ENCODE measurements at places on chromosomes 5 and 9.

- no peak overlapping the region for H3K27ac ChIP-seq
- H3K4me1 ChIP-seq = no peaks in the 10 kb centered on the region
- H3K36me3 ChIP-seq = peaks cover 21% of the 10 kb centered on the region
- no peaks in the 10 kb centered on the region for H3K27me3 ChIP-seq
Measured at GRCh38 chr9:131963072-131964030, 116.3 kb downstream of the MED27 start.

DNA sequence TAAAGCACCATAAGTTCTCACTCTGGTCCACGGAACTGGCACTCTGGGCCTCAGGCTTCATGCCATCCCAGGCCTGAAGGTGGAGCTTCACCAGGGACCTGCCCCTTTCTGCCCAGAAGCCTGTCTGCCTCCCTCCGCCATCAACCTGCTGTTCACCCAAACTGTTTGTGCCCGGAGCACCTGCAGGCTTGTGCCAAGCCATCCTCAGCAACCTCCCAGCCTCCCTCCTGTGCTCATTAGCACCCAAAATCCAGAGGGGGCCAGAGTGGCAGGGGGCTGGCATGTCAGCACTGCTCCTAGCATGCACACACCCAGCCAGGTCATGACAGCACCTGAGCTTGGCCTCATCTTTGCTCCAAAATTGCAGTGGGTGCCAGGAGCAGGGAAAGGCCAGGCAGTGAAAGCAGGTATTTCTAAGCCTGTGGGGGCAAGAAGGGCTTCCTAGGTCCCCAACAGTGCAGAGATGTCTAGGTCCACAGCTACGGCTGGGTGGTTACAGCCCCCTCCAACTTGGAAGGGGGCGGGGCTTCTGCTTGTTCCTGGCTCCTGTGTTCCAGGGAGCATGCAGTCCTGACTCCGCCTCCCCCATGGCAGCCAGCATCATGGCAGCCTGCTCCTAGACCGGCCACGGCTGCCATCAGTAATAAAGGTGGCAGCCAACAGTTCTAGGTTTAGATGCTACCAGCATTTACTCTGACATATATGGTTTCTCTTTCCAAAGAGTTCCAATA, 85.1 kb downstream of the GIN1 start:
- H3K4me3 ChIP-seq = no peak overlapping the region
- peaks cover 5% of the 10 kb centered on the region for H3K36me3 ChIP-seq
- no peak for ATAC-seq
- H3K27me3 ChIP-seq = no peaks in the 10 kb centered on the region
- no peaks in the 10 kb centered on the region for H3K4me1 ChIP-seq

DNA sequence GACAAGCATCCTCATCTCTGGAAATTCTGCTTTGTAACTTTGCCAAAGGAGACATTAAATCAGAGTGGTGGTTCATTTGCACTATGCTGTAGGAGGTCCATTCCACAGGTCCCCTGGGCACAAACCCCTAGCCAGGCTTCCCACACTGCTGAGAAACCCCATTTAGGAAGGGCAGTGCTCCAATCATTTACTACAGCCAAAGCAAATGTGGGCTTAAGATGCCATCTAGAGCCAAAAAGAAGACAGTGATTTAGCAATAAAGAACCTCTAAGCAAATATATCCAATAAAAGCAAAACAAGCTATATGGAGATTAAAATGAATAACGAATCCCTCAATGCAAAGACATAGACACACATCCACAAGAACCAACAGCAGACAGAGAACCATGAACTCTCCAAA, 129.0 kb upstream of the ALDH1B1 start:
- H3K4me3 ChIP-seq = no peak overlapping the region
- peaks cover 31% of the 10 kb centered on the region for H3K27me3 ChIP-seq
- ATAC-seq = no peak
- no peaks in the 10 kb centered on the region for H3K4me1 ChIP-seq
- H3K27ac ChIP-seq = no peak overlapping the region

GRCh38 chr9:93048566-93049448, 9.7 kb upstream of the SUSD3 start:
- ATAC-seq = no peak
- no peak overlapping the region for H3K4me3 ChIP-seq
- H3K27ac ChIP-seq = peak overlapping the region; percentile 31
- H3K27me3 ChIP-seq = no peaks in the 10 kb centered on the region

GRCh38 chr9:69176471-69177171, 2.5 kb downstream of the TJP2 start:
- peaks cover under 1% of the 10 kb centered on the region for H3K36me3 ChIP-seq
- H3K4me3 ChIP-seq = peak overlapping the region; percentile 91
- H3K27ac ChIP-seq = peak overlapping the region; percentile 95
- no peak for ATAC-seq
- peaks cover 14% of the 10 kb centered on the region for H3K27me3 ChIP-seq
- H3K4me1 ChIP-seq = peaks cover 30% of the 10 kb centered on the region

DNA sequence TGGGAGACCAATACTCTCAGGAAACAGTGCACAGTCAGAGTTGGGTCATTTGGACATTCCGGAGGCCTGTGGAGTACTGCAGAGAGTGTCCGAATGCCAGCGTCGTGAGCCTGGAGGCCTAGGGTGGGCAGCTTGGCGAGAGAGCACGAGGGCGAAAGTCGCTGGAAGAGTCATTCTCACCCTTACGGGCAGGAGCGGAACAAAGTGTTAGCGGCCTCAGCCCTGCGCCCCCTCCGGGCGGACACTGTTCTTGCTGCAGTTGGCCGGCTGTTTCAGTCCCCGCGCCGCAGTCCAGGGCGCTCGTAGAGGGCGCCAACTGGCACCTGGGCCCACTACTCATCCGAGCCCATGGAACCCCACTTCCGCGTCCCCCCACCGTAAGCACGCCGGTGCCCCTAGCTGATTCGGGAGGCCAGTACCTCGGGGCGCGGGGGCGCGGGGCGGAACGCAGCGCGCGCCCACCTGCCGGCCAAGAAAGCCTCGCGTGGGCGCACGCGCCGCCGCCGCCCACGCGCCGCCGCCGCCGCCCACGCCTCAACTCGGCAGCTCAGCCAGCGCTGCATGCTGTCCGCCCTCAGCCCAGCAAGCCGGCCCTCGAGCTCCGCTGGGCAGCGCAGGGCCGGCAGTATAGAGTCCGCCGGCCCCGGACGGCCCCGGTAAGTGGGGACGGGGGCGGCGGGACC, 99.7 kb upstream of the CCL21 start:
- H3K4me1 ChIP-seq = peaks cover 5% of the 10 kb centered on the region
- H3K27ac ChIP-seq = no peak overlapping the region
- no peaks in the 10 kb centered on the region for H3K36me3 ChIP-seq
- H3K27me3 ChIP-seq = peaks cover 60% of the 10 kb centered on the region
- no peak for ATAC-seq
- H3K4me3 ChIP-seq = no peak overlapping the region

DNA sequence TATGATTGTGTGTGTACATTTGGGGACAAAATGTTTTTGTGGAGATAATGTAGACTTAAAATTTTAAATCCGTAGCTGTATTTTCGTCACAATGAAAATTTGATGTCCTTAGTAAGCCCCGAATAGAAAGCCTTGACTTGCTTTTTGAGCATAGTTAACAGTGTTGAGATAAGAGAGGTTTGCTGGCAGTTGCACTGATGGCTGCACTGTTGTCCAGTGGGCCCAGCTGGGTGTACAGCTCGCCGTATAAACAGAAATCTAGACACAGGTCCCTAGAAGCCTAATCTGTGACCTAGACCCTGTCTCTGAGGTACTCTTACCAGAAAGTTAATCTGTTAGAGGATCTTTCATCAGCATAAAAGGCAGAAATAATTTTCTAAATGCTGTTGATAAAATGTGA, 271.3 kb upstream of the DMRT1 start:
- no peak overlapping the region for H3K27ac ChIP-seq
- peaks cover 41% of the 10 kb centered on the region for H3K4me1 ChIP-seq
- ATAC-seq = no peak
- H3K4me3 ChIP-seq = no peak overlapping the region

DNA sequence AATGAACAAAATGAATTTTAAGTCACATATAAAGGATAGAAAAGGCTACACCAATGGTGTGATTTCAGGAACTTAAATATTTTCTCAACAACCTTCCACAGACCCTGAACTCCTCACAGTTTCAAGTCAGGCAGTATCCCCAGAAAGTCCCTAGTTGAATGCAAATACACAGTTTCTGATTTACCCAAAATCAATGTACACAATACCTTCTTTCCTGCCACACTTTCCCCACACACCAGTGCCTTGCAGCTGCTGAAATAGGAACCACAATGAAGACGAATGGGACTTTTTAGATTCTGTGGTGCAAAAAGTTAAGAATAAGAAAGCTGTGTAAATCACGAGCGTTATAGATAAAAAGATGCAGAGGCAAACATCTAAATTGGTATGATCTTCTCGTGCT, 552.4 kb upstream of the MEF2C start:
- peak; percentile 63 for ATAC-seq
- no peaks in the 10 kb centered on the region for H3K27me3 ChIP-seq
- H3K4me1 ChIP-seq = peaks cover 47% of the 10 kb centered on the region
- peak overlapping the region; percentile 79 for H3K27ac ChIP-seq

GRCh38 chr9:7387840-7388239, 411.7 kb downstream of the DMAC1 start:
- H3K4me1 ChIP-seq = no peaks in the 10 kb centered on the region
- H3K27ac ChIP-seq = no peak overlapping the region
- no peak for ATAC-seq
- H3K36me3 ChIP-seq = no peaks in the 10 kb centered on the region

DNA sequence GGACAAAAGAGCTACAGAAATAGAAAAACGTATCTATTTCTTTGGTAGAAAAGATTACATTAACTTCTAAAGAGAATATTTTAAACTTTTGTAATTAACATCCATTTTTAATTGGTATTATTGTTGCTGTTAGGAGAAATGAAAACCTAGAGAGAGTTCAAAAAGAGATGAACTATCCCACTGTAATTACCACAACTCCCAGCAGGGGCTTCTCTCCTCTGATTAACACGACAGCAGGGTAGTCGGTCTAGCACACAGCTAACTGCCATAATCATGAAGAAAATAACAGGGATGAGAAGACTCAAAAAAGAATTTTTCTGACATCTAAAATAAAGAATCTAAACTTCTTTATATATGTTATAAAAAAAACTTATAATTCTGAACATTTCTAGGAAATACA, 86.2 kb upstream of the CDH9 start:
- ATAC-seq = no peak
- H3K4me3 ChIP-seq = no peak overlapping the region
- H3K27me3 ChIP-seq = no peaks in the 10 kb centered on the region

GRCh38 chr9:87471746-87472145, 25.9 kb upstream of the DAPK1 start:
- H3K4me1 ChIP-seq = no peaks in the 10 kb centered on the region
- H3K27ac ChIP-seq = no peak overlapping the region
- no peak overlapping the region for H3K4me3 ChIP-seq
- H3K36me3 ChIP-seq = no peaks in the 10 kb centered on the region
- no peaks in the 10 kb centered on the region for H3K27me3 ChIP-seq
- ATAC-seq = no peak

DNA sequence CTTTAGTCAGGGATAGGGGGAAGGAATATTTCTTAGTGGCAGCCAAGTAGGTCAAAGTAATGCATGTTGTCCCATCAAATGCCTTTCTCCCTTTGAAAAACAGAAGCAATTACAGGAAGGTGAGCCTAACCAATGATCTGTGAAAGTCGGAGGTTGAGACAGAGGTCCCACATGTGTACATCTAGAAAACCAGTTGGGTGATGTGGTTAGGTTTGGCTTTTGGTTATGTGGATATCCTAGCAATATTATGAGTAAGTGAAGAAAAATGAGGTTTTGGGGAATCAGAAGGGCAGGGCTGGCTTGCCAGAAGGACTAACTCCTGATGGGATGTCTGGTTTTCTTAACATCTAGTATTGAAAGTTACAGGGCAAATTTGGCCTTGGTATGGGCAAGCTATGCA, 63.4 kb upstream of the PALM2AKAP2 start:
- no peaks in the 10 kb centered on the region for H3K36me3 ChIP-seq
- H3K4me1 ChIP-seq = no peaks in the 10 kb centered on the region
- no peak for ATAC-seq

- no peak overlapping the region for H3K4me3 ChIP-seq
- peaks cover 31% of the 10 kb centered on the region for H3K4me1 ChIP-seq
- no peaks in the 10 kb centered on the region for H3K27me3 ChIP-seq
- H3K36me3 ChIP-seq = peaks cover 85% of the 10 kb centered on the region
Measured at GRCh38 chr5:157292599-157292998, 26.7 kb downstream of the CYFIP2 start.

GRCh38 chr9:123081824-123082223, 48.4 kb downstream of the GPR21 start:
- H3K27ac ChIP-seq = no peak overlapping the region
- H3K27me3 ChIP-seq = no peaks in the 10 kb centered on the region
- peaks cover 22% of the 10 kb centered on the region for H3K4me1 ChIP-seq
- no peak for ATAC-seq
- peaks cover 60% of the 10 kb centered on the region for H3K36me3 ChIP-seq
- H3K4me3 ChIP-seq = no peak overlapping the region

GRCh38 chr5:134410822-134411221, 859 bp downstream of the CDKN2AIPNL start:
- peak overlapping the region; percentile 91 for H3K27ac ChIP-seq
- peaks cover 28% of the 10 kb centered on the region for H3K4me1 ChIP-seq
- ATAC-seq = no peak
- H3K4me3 ChIP-seq = peak overlapping the region; percentile 96
- H3K36me3 ChIP-seq = no peaks in the 10 kb centered on the region
- H3K27me3 ChIP-seq = no peaks in the 10 kb centered on the region

DNA sequence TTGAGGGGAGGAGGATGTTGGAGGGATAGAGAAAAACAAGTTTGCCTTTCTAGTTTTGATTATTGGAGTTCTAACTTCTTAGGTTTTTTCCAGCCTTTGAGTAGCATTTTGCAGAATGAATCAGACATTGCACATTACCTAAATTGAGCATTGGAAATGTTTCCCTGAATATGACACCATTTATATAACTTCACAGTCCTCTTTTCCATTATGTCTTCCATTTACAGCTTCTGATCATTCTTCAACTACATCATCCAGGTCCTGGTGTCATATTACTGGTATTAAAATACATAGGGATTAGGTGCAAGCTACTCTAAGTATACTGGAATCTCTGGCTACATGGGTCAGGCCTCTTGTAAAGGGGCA, 286.1 kb downstream of the ARHGAP26 start:
- no peak for ATAC-seq
- peaks cover 23% of the 10 kb centered on the region for H3K36me3 ChIP-seq
- peaks cover 42% of the 10 kb centered on the region for H3K4me1 ChIP-seq
- H3K27ac ChIP-seq = peak overlapping the region; percentile 76
- H3K4me3 ChIP-seq = no peak overlapping the region
- no peaks in the 10 kb centered on the region for H3K27me3 ChIP-seq

- peak overlapping the region; percentile 49 for H3K4me3 ChIP-seq
- H3K36me3 ChIP-seq = peaks cover 49% of the 10 kb centered on the region
- peaks cover 100% of the 10 kb centered on the region for H3K4me1 ChIP-seq
- H3K27me3 ChIP-seq = no peaks in the 10 kb centered on the region
- peak overlapping the region; percentile 75 for H3K27ac ChIP-seq
Measured at GRCh38 chr5:169651526-169651925, 14.5 kb downstream of the DOCK2 start.

DNA sequence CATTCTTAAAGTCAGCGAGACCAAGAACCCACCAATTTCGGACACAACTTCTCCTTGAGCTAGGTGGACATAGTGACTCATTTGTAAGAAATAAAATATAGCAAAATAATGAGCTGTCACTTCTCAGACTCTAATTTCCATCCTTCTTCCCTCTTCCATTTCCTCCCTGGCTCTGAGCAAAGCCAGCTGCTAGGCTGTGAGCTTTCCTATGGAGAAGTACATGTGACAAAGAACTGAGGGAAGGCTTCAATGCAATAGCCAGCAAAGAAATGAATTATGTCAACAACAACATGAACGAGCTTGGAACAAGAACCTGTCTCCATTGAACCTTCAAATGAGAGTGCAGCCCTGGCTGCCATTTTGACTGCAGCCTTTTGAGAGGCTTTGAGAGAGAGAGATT, 25.9 kb upstream of the SELENOP start:
- no peak for ATAC-seq
- no peak overlapping the region for H3K27ac ChIP-seq
- H3K27me3 ChIP-seq = peaks cover 12% of the 10 kb centered on the region
- H3K4me3 ChIP-seq = no peak overlapping the region
- H3K36me3 ChIP-seq = no peaks in the 10 kb centered on the region
- no peaks in the 10 kb centered on the region for H3K4me1 ChIP-seq

All from stimulated activated memory B cell treated with anti-CD40 and anti-IgM and Interleukin-4, amounts not matched to agents 10 μg/mL and 1 μg/mL and 100 μg/mL, for 72 hours (primary cell).